ENCODE measurements at places on chromosomes 6 and 20. TPM values are rescaled to one million over a fixed set of nuclear protein-coding genes. Genes with fewer than 3 reads are reported as not detected.
A peak's percentile ranks its signal among the peaks of the same experiment; 100 is the strongest.

DNA sequence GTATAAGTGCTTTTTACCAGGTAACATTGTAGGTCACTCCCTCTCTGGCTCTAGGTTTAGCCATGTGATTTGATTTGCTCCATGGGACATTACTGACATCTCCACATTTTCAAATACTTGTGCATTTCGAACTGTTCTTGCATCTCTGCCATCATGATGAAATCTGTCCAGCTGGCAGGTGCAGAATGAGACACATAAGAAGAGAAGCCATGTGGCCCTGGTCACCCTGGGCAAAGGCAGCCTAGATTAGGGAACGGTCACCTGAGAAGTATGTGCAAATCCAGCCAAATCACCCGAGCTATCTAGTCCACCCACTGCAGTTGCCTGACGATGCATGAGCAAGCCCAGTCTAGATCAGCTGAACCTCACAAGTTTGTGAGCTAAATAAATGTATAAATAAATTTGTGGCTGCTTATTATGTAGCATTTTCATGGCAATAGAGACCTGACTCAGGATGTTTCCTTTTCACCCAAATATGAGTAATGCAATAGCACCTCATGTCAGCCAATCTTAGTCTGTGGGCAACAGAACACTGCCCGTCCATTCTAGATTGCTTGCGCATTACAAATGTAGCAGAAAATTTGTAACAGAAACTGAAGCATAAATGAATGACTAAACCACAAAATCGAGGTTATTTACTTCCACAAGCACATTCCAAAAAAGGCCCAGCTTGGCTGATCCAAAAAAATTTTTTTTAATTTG, 115.2 kb downstream of the PAK5 start:
- no peaks in the 10 kb centered on the region for H3K4me1 ChIP-seq
- H3K27ac ChIP-seq: no peak overlapping the region
- H3K4me3 ChIP-seq: no peak overlapping the region
- no peak for DNase-seq

Gene ZSCAN16
- 12.1 TPM for total RNA-seq

GRCh38 chr6:50843842-50844241, 25.2 kb downstream of the TFAP2B start:
- peak overlapping the region; percentile 87 for H3K4me3 ChIP-seq
- peaks cover 6% of the 10 kb centered on the region for H3K36me3 ChIP-seq
- peaks cover 99% of the 10 kb centered on the region for H3K27me3 ChIP-seq

Gene ADTRP
- 1.4 TPM for total RNA-seq

DNA sequence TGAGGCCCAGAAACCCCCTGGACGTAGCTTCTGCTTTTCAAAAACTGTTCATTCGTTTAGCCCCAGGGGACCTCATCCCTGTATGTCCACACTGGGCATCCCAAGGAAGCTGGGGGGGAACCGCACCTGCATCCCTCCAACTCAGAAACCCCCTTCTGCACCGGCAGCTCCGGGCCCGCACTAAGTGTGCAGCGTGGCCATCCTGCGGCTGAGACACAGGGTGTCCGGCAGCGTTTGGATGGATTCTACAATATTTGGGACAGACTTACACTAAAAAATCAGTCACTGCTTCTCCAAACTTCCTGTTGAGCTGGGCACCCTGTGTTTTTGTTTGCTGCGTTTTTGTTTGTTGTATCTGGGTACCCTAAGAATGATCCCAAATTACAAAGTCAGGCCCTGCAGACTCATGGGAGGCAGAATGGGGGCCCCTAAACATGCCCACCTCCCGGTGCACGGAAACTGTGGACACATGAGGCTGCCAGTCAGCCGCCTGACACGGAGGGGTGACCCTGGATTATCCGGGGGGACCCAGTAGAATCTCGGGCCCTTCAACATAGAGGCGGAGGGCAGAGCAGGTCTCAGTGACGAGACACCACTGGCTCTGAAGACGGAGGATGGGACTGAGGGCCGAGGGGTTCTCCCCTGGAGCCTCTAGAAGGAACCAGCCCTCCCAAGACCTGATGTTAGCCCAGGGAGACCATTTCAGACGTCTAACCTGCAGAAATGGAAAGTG, 88.2 kb upstream of the BHLHE23 start:
- H3K4me1 ChIP-seq: no peaks in the 10 kb centered on the region
- peaks cover 33% of the 10 kb centered on the region for H3K27me3 ChIP-seq
- peak; percentile 60 for DNase-seq
- H3K4me3 ChIP-seq: no peak overlapping the region
- H3K36me3 ChIP-seq: no peaks in the 10 kb centered on the region
- H3K27ac ChIP-seq: no peak overlapping the region

GRCh38 chr6:9503111-9503761, 911.6 kb downstream of the TFAP2A start:
- no peak for DNase-seq
- no peak overlapping the region for H3K27ac ChIP-seq
- H3K4me3 ChIP-seq: no peak overlapping the region
- H3K27me3 ChIP-seq: no peaks in the 10 kb centered on the region
- H3K4me1 ChIP-seq: no peaks in the 10 kb centered on the region
